ENCODE measurements at places on chromosomes 11 and 22.

GRCh38 chr11:877565-877964 lies 33.0 kb downstream of the CHID1 start:
- DNase-seq = no peak

DNA sequence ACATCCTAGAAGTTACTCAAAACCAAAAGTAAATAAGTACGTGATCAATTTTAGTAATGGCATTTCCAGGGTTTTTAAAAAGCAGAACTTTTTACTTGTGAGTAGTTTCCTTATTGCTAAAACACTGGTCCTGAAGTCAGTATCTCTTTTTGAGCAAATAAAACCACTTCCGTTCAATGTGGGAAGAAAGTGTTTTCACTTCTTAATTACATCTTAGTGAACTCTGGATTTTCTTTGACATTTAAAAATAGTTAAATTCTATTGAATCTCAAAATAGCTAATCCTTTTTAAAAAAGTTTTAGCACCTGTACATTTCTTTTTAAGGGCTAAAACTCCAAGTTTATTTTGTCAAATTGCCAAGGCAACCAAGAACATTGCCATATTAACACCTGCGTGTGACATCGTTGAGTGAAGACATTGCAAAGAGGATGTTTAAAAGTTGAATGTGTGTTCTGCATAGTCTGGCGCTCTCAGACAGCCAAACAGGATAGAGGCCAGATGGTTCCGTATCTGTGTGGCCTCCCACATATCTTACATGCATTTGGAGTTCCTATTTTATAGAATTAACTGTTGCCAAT lies 17.2 kb upstream of the OR5B21 start:
- DNase-seq = no peak

DNA sequence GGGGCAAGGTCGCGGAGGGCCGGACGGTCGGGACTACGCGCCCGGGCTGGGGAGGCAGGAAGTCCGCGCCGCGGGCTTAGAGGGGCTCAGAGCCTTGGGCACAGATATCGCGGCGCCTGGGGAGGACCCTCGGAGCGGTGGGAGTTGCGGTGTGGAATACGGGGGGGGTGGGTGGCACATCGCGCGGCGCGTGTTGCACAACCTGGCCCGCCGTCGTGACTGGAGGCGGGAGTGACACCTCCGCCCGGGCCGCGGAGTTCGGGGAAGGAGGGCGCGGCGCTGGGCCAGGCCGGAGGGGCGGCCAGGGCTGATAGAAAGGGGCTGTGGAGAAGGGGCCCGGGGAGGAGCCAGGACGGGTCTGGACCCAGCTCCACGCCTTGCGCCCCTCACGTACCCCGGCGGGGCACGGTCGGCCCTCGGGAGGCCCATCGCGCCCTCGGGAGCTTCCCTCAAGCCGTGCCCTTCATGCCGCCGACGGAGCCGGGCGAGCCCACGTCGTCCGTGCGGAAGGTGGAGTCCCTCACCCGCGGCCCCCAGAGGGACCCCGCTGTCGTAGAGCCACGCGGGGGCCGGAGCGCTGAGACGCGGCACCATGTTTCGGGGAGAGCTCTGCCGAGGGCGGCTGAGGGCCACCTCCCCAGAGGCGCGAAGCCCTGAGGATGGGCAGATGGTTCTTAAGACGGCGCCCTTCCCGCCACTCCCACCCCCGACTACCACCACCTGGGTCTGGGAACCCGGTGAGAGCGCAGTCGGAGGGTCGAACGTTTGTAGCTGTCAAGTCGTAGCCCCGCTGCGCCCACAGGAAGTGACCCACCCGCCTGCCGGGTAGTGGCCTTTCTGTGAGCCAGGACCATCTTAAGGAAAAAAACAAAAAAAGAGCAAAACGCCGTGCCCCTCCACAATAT lies 729 bp downstream of the IL17RA start:
- DNase-seq = peak; percentile 16

DNA sequence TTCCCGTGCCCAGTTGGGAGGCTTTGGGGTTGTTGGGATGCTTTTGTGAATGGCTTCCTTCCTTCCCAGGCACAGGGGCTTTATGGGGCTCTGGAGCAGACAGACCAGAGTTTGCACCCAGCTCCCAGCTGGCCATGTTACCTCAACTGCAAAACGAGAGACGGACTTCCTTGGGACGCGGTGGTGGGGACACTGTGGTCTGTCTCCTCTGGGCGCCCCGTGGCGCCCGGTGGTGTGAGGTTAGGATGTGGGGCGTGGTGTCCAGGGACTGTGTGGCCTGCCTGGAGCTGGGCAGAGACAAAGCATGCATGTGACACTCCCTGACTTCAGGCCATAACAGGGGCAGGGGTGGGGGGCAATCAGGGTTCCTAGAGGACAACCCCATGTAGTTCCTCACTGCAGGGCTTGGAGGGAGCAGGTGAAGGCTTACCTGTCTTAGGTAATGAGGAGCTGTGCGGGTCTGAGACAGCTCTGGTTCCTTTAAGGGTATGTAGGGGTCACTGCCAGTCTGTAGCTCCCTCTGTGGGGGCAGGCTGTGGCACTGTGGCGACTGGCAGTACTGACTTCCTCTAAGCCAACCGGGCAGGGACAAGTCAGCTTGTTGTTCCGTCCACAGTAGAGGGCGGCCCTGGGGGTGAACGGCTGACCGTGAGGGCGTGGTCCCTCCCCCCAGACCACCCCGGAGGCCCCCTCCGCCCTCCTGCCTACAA lies 14.4 kb downstream of the KCNQ1 start:
- DNase-seq = no peak

DNA sequence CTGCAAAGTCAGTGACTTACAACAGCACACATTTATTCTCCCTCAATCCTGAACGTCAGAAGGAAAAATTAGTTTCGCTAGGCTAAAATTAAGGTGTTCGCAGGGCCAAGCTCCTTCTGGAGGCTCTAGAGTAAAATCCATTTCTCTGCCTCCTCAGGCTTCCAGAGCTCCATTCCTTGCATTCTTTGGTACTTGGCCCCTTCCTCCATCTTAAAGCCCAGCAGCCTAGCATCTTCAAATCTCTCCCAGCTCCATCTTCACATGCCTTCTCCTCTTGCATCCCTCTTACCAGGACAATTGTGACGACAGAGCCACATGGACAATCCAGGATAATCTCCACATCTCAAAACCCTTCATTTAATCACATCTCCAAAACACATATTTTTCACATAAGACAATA lies 165.0 kb downstream of the GRIA4 start:
- no peak for DNase-seq

DNA sequence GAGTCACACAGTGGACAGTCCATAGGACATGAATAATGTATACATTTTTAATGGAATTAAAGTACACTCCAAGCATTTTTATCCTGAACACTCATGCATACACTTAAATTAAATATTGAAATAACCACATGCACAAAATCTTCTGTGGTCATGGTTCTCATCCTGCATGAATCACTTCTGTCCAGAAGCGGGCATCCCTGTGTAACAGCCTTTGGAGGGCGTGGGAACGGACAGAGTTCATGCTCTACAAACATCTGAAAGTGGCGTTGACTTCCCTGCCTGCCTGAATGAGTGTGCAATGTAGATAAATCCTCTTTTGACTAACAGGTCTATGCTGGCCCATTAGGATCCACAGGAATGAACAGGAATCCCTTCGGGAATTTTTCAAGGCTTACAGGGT lies 780.2 kb downstream of the BRD1 start:
- DNase-seq = no peak

DNA sequence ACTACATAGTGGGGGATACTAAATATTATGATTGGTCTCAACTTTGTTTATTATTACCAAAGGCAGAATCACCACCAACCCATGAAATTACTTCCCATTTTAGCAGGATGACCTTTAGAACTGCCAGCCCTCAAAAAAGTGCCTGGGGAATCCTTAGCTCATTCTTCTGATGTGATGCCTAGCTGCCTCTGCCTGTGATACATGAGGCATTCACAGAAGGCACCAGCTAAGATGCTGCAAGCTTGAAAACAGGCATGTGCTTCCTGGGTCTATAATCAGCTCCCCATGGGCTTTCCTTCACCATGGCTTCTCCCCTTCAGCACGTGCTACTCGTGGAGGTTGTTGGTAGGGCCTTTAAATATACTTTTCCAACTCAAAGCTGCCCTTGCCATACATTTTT lies 50.4 kb upstream of the ARHGAP20 start:
- DNase-seq = no peak

GRCh38 chr11:123357353-123357989 lies 72.6 kb upstream of the GRAMD1B start:
- DNase-seq = no peak

GRCh38 chr11:116541460-116541859 lies 231.3 kb downstream of the BUD13 start:
- no peak for DNase-seq

- DNase-seq = no peak
Observed at GRCh38 chr11:44029507-44029845, 18.3 kb upstream of the ACCSL start.

DNA sequence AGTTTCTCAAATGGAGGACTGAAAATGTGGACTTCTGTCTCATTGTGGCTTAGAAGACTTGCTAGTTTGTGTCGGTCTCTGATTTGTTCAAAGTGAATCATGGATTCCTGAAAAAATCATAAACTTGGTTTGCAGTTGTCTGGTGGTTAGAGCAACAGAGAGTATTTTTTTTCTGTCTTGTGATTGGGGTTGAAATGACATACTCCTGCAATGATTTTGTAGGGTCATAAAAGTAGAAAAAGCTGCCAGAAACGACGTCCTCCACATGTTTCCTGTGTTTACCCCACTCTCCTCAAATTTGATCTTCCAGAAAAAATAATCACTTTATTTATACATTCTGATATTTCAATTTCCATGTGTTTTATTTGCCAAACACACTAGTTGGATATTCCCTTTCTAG lies 219.2 kb upstream of the PGR start:
- DNase-seq = no peak

DNA sequence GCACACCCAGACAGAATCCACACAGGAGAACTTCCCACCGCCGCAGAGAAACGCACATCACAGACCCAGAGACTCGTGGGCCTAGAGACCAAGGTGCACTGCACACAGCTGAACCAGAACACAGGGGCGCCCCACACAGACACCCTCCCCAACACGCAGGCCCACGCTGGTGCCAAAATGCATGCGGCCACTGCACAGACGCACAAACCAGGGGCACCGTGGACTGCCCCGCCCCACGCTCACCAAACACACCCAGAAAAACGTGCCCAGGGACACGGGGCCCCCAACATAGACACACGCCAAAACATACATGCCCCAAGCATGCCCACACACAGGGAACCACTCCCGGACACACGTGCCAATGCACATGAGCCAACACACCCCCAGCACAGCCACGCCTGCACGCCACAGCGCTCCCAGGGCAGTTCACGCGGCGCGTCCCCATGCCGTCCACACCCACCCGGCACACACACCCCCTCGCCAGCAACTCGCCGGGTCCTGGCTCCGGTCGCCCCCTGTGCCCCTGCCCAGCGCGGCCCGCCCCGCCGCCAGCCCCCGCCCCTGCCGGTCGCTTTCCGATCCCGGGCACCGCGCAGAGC lies 7.8 kb downstream of the ELFN2 start:
- DNase-seq = no peak

DNA sequence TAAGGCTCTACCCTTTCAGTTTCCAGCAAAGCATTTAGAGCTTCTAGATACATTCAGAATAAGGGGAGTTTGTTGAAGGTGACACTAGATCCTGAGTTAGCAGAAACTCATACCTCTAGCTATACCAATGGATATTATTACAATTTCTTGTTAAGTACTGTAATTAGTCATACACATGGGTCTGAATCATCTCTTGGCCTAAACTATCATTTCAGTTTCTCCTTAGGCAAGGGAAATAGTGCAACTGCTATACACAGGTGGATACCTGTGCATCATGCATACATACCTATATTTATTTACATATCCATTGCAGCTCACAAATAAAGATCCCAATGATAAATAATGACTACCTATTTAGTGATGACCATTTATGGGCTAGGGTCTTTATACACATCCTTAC lies 45.1 kb upstream of the PAX6 start:
- DNase-seq = no peak

GRCh38 chr11:69968396-69969347 lies 109.4 kb upstream of the ANO1 start:
- no peak for DNase-seq

GRCh38 chr22:49660794-49661781 lies 166.6 kb downstream of the BRD1 start:
- no peak for DNase-seq

- no peak for DNase-seq
Observed at GRCh38 chr11:12721816-12722604, 47.8 kb downstream of the TEAD1 start.

Data from activated CD4-positive, alpha-beta T cell treated with anti-CD3 and anti-CD28 coated beads, Interleukin-2, amount 50 U/mL, for 1 hour (primary cell).